ENCODE measurements at places on chromosomes 1 and 21.

DNA sequence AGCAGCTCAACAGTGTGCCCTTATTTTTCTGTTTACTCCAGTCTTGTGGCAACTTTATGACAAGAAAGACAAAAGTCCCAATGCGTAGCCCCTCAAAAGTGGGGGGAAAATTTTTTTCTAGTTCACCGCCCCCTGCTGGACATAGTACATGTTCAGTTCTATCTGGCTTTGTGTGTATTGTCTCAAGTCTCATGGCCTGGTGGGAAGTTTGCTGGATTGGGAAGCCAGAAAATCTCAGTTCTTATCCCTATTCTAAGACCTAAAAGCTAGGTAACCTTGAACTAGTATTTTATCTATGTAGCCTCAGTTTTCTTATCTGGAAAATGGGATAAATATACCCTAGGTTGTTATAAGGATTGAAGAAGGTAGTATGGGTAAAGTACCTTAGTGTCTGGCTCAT, 55.8 kb upstream of the LDLRAP1 start:
- DNase-seq: peak; percentile 41

DNA sequence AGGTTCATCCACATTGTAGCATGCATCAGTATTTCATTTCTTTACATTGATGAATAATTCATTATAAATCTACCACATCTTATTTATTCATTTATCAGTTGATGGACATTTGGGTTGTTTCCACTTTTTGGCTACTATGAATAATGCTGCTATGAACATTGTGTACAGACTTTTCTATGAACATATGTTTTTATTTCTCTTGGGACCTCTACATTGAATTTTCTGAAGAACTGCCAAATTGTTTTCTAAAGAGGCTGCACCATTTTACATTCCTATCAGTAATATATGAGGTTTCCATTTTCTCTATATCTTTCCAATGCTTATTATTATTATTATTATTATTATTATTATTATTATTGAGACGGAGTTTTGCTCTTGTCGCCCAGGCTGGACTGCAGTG, 81.3 kb upstream of the SELENON start:
- DNase-seq: no peak

DNA sequence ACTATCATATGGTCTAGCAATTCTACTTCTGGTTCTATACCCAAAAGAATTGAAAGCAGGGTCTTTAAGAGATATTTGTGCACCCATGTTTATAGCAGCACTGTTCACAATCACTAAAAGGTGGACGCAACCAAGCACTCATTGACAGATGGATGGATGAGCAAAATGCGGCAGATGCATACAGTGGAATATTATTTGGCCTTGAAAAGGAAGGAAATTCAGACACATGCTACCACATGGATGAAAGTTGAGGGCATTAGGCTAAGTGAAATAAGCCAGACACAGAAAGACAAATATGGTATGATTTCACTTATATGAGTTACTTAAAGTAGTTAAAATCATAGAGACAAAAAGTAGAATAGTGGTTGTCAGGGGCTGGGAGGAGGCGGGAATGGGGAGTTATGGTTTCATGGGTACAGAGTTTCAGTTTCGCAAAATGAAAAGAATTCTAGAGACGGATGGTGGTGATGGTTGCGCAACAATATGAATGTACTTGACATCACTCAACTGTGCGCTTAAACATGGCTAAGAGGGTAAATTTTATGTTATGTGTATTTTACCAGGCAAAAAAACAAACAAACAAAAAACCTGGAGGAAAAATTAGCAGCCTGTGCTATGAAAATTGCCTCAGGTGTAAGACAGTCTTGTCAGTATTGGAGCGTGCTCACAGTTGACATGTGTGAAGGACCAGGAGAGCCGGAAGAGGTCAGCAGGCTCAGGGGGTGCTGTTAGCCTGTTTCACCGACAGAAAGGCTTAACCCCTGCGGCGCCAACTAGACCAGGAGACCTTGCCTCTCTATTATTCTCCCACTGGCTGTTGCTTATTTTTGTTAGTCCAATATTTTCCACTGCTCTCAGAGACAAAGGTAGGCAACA, 26.5 kb downstream of the CD247 start:
- peak; percentile 61 for DNase-seq

DNA sequence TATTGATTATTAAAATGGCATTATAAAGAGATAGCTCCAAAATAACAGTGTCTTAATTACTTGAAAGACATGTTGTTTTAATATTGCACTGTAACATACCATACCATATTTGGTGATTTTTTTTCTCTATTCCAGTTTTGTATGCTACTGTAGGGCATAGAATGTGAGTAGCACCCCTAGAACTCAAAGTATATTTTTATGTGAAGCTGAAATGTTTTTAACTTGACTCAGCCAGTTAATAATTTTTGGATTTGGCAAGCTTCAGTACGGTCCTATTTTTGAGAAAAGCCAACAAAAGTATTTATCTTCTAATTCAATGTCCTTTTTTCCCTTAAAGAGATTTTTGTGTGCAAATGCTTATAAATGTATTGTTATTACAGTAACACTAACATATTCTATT, 593.8 kb downstream of the USP25 start:
- no peak for DNase-seq

DNA sequence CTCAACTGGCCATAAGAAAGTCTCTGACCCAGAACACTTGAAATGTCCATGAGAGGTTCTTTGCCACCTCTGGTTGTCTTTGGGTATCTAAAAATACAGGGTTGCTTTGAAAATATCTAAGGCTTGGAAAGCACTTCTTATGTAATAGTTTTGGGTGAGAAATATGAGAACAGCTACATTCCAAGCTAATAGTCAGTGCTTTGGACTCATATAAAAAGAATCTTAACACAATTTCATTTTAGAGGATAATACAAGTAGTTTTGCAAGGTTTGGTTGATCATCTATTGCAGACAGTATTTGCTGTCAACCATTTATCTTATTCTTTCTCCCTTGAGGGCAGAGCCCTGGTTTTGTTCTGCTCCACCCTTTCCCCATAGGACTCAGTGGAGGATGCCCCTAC, 207.5 kb downstream of the KCNK2 start:
- DNase-seq: no peak

DNA sequence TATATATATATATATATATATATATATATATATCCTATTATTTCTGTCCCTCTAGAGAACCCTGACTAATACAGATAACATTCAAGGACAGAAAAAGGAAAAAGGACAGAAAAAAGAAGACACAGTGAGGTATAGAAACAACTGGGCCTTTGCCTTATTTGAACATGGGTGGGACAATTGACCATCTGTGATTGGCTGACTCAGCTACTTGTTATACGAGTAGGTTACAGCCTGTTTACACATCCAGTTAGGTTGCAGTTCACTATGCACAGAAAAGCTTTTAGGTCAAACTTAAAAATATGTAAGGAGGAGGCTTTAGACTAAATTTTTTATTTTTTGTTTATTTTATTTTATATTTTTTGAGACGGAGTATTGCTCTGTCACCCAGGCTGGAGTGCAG, 39.8 kb upstream of the RGS8 start:
- no peak for DNase-seq

GRCh38 chr1:114700036-114700600, 4.8 kb upstream of the AMPD1 start:
- DNase-seq: no peak

DNA sequence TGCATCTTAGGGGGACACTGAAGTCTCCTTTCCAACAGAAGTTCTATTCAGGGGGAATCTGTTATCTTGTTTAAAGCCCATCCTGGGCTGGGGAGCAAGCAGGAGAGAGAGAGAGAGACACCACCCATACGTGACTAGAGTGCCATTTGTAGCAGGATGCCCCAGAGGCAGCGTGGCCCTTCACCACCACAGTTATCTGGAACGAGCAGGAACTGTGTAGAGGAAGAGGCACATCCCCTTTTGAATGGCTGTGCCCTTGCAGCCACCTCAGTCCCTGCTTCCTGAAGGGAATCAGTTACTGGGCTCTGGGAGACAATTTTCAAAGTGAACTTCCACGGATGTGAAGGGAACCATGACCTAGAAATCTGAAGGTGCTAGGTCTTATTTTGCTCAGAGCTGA, 19.4 kb upstream of the LAMTOR5 start:
- no peak for DNase-seq

DNA sequence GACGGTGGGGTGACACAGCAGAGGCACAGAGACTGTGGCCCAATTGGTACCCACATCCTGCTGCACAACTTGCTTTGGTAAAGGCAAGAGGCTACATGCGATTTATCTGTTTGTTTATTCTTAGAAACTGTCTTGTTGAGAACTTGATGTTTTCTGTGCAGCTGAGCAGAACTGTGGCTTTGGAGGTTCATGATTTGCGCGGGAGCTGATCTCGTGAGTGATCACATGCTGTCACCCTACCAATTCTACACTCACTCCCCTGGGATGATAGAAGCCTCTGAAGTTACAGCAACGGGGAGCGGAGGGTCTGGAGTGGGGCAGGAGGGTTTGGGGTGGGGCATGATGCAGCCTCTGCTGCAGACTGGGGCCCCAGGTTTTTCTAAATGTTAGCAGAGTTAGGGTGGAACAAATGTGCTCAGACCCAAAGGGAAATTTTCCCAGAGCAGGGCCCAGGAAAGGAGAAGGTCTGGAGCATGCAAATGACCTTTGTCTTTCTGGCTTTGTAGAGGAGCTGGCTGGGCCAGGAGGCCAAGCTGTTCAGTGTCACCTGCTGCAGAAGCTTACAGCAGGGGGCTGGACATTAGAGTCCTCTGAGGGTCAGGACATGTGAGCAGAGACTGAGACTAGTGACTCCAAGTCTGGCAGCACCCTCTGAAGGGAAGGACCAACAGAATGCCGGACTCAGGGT, 83.6 kb downstream of the GRIK3 start:
- no peak for DNase-seq

GRCh38 chr1:70760154-70760553, 287.5 kb downstream of the PTGER3 start:
- DNase-seq: no peak

GRCh38 chr1:58783090-58783992, 506 bp downstream of the JUN start:
- peak; percentile 56 for DNase-seq

DNA sequence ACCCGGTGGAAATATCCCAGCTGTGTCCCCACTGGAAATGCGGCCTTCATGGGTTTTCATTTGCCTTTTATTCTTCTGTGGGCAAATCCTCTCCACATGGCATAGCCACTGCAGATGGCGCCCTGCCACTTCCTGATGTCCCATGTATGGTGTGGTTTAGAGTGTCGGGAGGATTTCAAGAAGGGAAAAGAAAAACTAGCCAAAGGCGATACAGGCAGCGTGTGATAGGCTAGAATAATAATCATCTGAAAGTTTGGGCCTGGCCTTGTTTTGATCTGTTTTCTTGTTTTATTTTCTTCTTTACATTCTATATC, 123.6 kb downstream of the PEX14 start:
- no peak for DNase-seq

DNA sequence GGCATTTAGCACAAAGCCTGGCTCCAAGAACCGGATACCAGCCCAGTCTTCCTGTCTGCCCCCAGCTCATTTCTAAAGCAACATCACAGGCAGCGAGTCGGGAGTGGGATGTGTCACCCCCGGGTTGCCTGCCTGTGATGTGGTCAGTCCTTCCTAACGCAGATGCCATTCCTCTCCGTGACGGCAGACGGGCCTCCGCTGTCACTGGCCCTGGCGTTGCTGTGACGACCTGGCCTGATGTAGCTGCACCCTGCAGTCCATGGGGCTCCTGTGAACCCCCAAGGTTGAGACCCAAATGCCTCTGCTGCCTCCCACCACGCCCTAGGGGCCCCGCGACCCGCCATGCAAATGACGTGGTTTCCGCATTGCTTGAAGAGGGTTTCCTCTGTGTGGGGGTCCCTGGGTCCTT, 12.3 kb downstream of the TNFRSF1B start:
- DNase-seq: peak; percentile 81

GRCh38 chr1:177703888-177704446, 265.9 kb downstream of the SEC16B start:
- DNase-seq: no peak
